ENCODE measurements at places on chromosomes 7 and 10.

GRCh38 chr10:29208845-29209244 lies 80.0 kb upstream of the LYZL1 start:
- DNase-seq, result no peak

- no peak for DNase-seq
Measured at GRCh38 chr10:59176241-59177030, at the start of gene PHYHIPL. Gene PHYHIPL, plus strand, starts transcription at chr10:59176643. Its CDS starts 211 bp downstream, at chr10:59176854.

DNA sequence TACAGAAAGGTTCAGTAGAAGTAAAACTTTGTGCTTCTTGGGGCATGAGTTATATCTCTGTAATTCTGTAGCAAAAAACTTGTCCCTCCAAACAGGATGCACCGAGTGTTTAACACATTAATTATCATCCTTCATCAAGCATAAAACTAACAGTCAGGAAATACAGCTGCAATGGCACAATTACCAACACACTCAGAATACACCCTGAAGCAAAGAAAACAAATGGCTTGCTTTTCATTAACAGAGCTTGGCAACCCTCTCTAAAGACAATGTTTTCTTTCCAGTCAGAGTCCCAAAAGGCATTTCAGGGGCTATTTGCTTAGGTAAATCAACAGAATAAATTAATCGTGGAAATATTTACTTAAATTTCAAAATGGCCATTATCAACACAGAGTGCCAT lies 107.7 kb downstream of the ICA1 start:
- DNase-seq, result no peak

DNA sequence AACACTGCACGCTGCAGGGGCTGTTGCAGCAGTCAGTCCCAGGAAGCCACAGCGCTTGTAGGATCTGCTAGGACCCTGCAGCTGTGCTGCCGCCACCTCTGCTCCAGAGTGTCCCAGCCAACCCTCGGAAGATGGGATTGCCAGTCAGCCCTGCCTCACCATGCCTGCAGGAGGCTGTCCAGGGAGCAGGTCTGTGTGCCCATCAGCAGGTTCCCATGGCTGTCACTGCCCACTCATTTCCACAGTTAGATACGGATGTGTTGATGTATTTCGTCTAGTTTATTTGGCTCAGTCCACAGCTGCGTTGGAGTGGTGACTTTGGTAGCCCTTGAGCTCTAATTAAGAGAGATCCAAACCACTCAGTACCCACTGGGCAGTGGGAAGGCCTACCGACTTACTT lies 35.7 kb downstream of the SHH start:
- no peak for DNase-seq

DNA sequence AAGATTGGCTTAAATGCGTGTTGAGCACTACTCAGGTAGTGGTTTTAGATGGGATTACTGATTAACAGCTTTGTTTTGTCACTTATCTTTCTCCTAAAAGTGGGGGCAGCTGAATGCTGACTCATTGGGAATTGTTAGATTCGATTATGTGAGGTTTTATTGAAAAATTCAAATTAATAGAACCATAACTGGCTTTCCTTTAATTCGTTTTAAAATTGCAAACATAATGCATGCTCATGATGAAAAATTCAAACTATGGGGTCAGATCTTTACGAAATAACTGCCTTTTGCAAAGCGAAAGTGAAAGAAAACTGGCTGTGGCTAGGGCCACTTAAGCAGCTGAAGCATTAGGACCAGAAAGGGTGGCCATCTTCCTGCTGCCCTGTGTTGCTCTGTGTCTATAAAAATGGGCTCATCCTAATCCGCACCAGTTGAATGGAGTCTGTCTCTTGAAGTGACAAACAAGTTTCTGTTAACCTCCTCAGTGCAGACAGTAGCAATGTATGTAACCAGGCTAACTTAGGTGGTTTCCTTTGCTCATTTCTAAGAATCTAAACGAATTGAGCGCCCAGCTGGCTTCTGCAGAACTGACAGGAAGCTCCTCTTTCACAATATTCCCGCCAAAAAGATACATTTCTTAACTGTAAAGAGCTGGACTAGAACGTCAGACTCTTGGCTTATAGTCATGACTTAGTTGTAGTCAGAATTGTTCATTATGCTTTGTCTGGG lies 27.8 kb downstream of the DENND10 start:
- DNase-seq, result peak; percentile 12

DNA sequence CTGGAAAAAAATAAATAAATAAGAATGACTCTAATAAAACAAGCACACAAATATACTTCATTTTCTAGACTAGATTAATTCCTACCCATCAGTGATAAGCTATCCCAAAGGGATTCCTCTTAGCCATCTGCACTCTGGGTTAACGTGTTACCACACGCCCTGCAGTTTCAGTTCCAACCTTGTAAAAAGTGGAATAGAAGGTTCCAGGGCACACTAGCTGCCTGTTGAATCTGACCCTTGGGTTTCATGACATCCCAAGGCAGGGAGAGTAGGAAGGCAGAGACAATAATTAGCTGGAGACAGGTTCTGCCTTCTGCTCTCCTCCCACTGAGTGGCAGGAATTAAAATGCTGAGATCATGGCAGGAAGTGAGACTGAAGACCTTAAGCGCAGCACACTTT lies 33.5 kb downstream of the SLC37A3 start:
- no peak for DNase-seq

DNA sequence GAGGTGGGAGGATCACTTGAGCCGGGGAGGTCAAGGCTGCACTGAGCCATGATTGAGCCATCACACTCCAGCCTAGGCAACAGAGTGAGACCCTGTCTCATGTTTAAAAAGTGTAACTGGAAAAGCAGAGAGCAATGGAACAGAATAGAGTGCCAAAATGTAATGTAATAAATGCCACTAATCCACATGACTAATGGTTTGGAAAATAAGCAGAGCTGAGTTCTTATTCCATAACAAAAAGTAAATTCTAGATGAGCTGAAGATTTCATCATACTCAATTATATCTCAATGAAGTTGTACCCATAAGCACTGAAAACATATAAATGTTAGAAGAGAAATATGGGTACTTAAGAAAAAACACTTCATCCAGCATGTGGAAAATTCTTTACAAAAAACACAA lies 132.6 kb downstream of the USP6NL start:
- no peak for DNase-seq

Data from activated CD4-positive, alpha-beta T cell treated with anti-CD3 and anti-CD28 coated beads for 24 hours (primary cell).